ENCODE measurements at places on chromosomes 7 and 10.

- no peak for DNase-seq
These were observed 478.5 kb downstream of the RPS24 start for GRCh38 chr10:78512205-78512550.

- DNase-seq = no peak
These were observed 1166.7 kb upstream of the C7orf33 start for GRCh38 chr7:147423875-147424274.

- DNase-seq = no peak
These were observed 159.2 kb upstream of the PLXNA4 start for GRCh38 chr7:132735476-132735875.

- DNase-seq = no peak
These were observed 28.5 kb upstream of the DPYSL4 start for GRCh38 chr10:132158122-132158741.

DNA sequence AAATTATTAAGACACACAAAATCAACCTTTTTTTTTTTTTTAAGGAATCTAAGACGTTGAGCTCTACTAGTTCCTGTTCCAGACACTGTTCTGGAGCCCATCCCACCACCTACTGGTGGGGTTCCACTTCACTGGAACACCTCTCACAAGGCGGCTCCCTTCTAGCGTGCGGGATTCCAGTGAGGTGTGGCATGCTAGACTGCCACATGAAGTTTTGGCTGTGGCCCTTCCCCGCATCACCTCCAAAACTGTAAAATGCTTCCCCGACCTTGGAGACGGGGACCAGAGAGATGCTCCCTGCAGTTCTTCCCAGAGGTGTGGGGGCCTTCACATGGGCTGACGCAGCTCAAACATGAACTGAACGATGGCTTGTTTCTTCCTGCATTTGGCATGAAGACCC is 12.6 kb downstream of the FAM53B start:
- no peak for DNase-seq

- no peak for DNase-seq
These were observed 60.5 kb downstream of the GATA3 start for GRCh38 chr10:8114741-8115617.

DNA sequence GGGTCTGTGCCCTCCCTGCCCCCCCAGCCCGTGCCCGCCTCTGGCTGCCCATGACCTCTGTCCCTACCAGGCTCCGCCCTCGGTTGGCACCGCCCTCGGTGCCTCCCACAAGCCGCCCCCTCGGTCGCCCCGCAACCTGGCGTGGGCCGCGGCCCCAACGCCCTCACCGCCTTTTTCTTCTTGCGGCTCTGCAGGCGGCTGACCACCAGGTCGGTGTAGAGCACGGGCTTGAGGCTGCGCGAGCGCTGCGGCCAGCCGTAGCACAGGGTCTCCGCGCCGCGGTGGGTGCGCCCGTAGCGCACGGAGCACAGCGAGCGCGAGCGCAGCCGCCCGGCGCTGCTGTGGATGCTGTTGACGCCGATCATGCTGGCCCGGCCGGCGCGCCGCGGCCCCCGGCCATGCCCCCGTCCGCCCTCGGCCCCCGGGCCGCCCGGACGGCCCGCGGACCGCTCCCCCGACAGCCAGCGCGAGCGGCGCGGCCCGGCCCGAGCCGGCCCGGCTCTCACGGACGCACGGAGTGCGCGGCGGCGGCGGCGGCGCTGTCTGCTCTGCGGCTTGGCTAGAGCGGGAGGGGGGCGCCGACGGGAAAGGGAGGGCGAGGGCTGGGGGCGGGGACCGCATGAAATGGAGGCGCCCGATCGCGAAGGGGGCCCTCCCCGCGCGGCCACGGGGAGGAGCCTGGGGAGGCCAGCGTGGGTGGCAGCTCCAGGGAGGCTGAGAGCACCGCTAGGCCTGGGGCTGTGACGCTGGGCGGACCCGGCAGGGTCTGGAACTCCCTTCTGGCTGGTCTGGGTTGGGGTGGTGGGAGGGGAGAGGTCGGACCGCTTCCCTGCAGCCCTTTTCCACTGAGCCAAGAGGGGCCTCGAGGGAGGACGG is 9.6 kb downstream of the PSD start:
- DNase-seq = peak; percentile 79

All from dorsolateral prefrontal cortex (tissue), 122 donors.